ENCODE measurements at places on chromosomes 6 and 20.

- no peak for DNase-seq
Observed at GRCh38 chr6:168016721-168017525, 19.5 kb downstream of the KIF25 start.

DNA sequence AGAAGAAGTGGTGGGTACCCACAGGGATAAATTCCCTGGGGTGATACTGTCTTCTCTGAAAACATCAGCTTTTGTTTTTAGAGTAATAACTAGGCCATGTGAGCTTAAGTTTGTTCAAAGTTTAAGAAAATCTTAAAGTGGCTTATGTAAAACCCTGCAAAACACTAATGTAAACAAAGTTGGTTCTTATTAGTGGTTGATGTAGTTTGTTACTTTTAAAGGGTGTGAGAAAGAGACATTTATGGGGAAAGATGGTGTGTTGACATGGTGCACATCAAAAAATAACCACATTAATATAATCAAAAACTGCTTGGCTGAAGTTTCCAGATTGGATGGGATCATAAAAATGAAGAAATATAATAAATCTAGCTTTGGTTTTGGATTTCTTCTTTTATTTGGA is 119.9 kb downstream of the LAMP5 start:
- DNase-seq = no peak

- DNase-seq = no peak
Observed at GRCh38 chr6:150006961-150007464, 18.3 kb downstream of the RAET1L start.

GRCh38 chr6:151242420-151242861 is 2.7 kb downstream of the AKAP12 start:
- DNase-seq = no peak

GRCh38 chr20:2293971-2294370 is 1.8 kb upstream of the TGM3 start:
- DNase-seq = no peak

- no peak for DNase-seq
Observed at GRCh38 chr20:46350986-46351267, 42.6 kb upstream of the CDH22 start.

GRCh38 chr20:4684837-4685413 is 36.8 kb upstream of the PRND start:
- DNase-seq = no peak

DNA sequence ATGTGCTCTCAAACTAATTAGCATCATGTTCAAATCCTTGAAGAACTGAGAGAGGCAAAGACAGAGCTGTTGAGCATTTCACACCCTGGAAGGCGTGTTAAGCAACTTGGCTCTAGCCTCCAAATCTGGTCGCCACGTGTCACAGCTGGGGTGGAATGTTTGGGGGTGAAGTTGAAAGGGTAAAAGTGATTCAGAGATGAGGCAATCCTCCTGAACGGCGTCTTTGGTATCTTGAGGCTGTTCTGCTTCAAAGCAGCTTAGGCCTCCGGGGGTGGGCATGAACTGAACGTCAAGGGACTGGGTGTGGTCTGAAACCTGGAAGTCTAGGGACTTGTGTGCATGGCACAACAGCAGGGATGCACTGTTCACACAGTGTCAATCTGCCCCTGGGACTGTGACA is 62.3 kb downstream of the TRAM2 start:
- DNase-seq = no peak

GRCh38 chr6:72424476-72424875 is 197.4 kb upstream of the KCNQ5 start:
- peak; percentile 35 for DNase-seq

GRCh38 chr20:53708129-53708968 is 114.7 kb upstream of the ZNF217 start:
- DNase-seq = no peak

DNA sequence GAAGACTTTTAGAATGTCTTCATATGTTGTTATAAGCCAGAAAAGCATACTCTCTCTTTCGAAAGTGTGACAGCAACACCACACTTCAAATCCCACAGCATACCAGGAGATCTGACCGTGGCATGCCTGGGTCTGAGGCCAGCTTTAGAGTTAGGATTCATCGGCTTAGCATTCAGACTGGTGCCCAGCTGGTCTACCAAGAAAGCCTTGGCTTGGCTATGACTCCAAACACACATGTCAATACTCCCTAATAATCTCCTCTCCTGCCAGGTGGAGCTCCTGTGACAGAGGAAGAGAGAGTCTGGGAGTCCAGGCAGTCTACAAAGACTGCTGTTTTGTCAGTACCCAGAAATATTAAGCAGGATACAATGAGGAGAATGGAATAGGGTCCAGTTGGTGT is 77.1 kb upstream of the MAN1A1 start:
- DNase-seq = no peak

DNA sequence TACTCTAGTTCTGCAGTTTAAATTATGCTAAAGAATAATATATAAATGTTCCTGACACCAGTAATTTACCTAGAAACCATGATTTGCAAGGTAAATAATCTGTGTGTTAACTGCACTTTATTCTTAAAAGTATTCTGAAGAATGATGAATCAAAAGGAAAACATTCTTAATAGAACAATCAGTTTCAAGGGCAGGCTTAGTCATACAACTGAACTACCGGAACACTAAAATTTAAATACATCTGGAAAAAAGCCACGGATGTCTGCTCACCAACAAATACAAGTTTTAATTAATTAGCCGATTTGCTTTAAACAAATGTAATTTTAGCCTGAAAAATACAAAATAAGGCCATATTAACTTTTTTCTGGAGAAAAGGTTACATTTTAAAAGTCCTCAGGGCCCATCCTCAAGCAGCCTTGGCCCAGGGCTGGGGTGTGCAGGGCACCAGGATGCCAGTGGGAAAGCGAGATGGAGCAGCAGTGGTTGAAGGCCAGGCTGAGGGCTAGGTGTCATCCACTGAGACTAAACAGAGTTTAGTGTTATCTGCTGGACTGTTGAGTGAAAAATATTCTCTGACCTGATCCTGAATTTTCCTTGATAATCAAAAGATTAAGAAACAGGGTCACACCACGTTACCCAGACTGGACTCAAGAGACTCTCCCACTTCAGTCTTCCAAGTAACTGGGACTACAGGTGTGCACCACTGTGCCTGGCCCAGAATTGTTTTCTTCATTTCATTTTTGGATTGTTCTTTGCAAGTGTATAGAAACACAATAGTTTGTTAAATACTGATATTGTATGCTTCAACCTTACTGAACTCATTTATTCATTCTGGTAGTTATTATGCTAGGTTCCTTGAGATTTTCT is 88.2 kb upstream of the DST start:
- no peak for DNase-seq

DNA sequence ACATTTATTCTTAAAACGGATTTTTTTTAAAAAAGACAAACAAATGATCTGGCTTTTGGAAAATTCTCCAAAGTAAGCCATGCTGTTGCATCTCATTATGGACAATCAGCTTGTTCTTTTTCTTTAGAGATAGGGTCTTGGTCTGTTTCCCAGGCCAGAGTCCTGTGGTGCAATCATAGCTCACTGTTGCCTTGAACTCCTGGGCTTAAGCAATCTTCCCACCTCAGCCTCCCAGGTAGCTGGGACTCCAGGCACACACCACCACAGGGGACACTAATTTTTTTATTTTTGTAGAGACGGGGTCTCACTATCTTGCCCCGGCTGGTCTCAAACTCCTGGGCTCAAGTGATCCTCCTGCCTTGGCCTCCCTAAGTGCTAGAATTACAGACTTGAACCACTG is 45.9 kb upstream of the TGM3 start:
- DNase-seq = no peak

DNA sequence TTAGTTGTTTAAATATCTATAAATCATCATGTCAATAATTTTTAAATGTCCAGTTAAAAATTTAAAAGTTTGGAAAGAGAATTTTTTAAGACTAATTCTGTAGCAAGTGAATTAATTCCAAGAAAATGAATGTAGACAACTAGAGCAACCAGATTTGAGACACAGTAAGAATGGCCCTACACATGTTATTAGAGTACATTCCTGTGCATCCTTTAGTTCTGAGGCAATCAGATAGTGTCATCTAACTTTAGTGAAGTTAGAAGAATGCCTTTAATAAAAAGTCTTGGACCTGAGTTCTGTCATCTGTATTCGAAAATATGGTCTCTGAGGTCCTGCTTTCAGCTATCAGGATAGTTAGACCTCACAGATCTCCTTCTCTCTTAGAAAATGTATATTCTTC is 63.7 kb downstream of the HIVEP2 start:
- DNase-seq = no peak

DNA sequence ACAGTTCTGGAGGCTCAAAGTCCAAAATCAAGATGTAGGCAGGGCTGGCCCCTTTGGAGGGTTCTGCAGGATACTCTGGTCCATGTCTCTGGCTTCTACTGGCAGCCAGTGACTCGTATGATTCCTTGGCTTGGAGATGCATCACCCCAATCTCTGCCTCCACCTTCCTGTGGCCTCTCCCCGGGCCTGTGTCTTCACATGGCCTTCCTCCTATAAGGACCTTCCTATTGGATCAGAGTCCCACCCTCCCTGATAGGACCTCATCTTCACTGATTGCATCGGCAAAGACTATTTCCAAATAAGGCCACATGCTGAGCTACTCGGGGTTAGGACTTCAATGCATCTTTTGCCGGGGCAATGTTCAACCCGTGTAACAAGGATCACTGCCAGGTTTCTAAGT is 509.0 kb downstream of the CD83 start:
- no peak for DNase-seq

DNA sequence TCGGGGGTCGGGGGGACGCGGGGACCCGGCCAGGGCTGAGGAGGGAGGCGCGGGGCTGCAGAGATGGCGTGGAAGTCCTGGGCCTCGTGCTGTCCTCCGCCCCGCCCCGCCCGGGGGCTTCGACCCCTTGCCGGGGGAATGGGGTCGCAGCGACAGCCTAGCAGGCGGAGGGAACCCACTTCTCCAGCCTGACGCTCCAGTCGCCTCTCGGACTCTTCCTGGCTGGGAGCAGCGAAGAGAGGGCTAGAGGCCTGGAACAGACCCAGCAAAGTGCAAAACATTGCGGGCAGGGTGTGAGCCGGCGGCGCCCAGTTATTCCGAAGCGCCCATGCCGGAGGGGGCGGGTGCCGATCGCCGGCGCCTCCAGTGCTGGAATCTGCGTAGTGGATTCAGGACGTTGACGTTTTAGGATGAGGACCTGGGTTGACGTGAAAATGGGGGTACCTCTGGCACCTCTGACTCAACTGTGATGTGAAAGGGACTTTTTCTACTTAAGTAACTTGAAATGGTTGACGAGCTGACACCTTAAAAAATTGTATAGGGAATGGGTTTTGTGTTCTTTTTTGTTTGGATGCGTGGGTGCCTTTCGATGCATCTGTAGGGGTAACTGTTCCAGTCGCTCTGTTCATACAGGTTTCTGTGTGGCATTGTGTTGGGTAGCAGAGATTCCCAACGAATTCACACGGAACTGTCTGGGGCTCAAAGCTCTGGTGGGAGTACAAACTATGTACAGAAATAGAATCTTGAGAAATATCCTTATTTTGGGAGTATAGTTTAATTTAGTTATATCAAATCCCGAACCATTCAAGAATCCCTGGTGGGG is 1.4 kb downstream of the SLC35F1 start:
- DNase-seq = no peak

- DNase-seq = no peak
Observed at GRCh38 chr6:34684364-34684763, 12.2 kb downstream of the ILRUN start.

GRCh38 chr6:7848229-7848628 is 62.4 kb downstream of the TXNDC5 start:
- DNase-seq = no peak

DNA sequence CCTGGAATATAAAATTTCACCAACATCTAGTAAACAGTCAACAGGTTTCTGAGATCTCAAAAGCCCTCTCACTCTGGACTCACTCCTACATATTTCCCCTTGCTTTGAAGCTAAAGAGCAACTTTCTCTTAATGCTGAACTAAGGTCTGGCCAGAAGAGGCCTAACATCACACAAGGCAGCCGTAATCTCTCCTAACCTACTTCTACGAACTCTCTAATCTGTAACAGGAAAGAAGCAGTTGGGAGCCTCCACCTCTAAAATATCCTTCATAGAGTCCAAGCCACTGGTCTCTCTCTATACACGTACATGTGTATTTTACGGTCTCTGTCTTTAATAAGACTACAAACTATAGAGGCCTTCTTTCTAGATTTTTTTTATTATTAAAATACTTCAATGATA is 72.0 kb downstream of the REV3L start:
- no peak for DNase-seq

GRCh38 chr20:10177326-10177725 is 41.3 kb upstream of the SNAP25 start:
- DNase-seq = no peak

DNA sequence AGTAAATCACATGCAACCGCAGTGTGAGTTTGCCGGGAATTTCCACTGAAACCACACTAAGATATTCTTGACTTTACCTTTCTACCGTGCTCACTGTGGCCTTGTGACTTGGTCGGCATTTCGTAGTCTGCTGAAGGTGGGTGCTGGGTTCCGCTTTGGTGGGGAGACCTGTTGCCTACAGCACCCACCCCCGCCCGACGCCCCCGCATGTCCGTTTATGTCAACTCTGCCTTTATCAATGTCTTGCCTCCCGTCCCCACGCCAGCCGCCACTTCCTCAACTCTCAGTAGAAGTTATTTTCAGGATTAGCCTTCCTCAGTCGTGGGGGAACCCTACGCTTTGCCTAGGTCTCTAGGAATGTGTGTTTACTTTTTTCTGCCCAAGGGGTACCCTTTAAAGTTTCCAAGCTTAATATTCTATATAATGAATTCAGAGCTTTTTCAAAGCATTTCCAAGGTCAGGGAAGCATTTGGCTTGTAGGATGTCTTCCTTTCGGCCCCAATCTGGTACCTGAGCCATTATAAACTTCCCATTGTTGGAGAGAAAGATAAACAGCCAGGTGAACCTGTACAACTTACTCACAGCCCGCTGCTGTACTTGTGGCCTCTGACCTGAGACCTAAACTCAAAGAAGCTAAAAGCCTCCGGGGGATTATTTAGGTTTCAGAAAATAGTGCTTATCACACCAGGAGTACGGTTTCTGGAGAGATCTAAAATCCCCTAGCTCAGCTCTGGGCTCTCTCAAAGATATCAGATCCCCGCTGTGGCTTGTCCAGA is 54.2 kb downstream of the TBC1D7 start:
- DNase-seq = no peak

GRCh38 chr6:146876271-146877151 is 277.7 kb downstream of the ADGB start:
- no peak for DNase-seq

GRCh38 chr20:40451552-40451951 is 237.5 kb downstream of the MAFB start:
- no peak for DNase-seq

DNA sequence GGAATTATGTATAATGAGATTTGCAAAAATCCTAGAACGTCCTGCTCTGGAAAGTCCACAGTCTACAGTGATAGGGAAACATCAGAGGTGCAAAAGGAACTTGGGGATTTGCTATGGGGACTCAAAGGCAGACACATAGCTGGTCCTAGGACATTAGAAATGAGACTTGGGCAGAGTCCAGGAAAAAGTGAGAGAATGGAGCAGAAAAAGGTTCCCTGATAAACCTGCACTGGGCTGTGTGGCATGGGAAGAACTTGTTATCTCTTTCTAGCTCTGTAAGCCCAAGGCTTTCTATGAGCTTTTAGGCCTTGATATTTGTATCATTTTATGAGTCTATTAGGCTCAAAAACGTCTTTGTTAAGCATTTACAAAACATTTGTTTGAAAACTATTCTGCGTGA is 15.2 kb downstream of the PRND start:
- DNase-seq = no peak

- DNase-seq = no peak
Observed at GRCh38 chr6:34457742-34458735, 7.8 kb upstream of the PACSIN1 start.

- DNase-seq = peak; percentile 49
Observed at GRCh38 chr20:40961686-40962640, 66.7 kb upstream of the TOP1 start.

GRCh38 chr6:45376310-45377042 is 1.3 kb downstream of the SUPT3H start:
- no peak for DNase-seq

Measured in keratinocyte (primary cell).